ENCODE measurements at places on chromosomes 7 and 10. TPM values are rescaled to one million over a fixed set of nuclear protein-coding genes. Genes with fewer than 3 reads are reported as not detected.

- H3K4me3 ChIP-seq = no peak overlapping the region
- peaks cover 54% of the 10 kb centered on the region for H3K4me1 ChIP-seq
- H3K27me3 ChIP-seq = no peaks in the 10 kb centered on the region
Measured at GRCh38 chr10:35355971-35356724, 19.8 kb downstream of the CCNY start.

- H3K27me3 ChIP-seq = no peaks in the 10 kb centered on the region
- no peak overlapping the region for H3K27ac ChIP-seq
- no peak overlapping the region for H3K4me3 ChIP-seq
- H3K4me1 ChIP-seq = no peaks in the 10 kb centered on the region
- DNase-seq = no peak
Measured at GRCh38 chr7:41190581-41190980, 512.3 kb downstream of the INHBA start.

DNA sequence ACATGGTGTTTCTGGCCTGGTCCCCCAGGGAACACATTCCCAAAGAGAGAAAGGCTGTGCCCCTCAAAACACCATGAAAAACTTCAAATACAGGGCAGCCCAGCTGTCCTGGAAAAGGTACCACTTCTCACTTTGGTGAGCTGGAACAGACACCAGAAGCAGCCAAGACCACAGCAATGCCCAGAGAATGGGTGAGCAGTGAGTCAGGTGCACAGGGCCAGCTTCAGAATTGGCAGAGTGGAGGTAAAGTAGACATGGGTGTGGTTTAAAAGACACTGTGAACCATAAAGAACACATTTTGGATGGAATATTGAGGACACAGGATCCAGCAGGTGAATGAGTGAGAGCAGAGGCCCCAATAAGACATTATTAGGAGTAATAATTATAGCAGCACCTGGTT, 51.3 kb downstream of the FAM13C start:
- no peak for DNase-seq
- peaks cover 5% of the 10 kb centered on the region for H3K4me1 ChIP-seq
- H3K27me3 ChIP-seq = no peaks in the 10 kb centered on the region
- H3K4me3 ChIP-seq = no peak overlapping the region
- H3K36me3 ChIP-seq = no peaks in the 10 kb centered on the region

DNA sequence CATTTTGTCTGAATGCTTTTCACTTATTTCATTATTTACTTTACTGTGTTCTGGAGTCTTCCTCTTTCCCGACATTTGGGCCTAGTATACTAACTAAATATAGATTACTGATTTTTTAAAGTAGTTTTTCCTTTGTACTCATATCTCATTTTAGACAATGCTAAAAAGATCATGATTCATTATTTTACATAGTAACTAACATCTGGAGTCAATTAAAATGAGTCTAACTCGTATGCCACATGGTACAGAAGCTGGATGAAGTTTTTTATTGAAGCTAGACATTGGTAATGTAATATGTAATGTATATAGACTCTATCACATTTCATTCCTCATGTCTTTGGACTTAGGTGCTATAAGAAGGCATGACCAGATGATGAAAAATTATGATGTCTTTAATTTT, 156.3 kb upstream of the HGF start:
- H3K36me3 ChIP-seq = no peaks in the 10 kb centered on the region
- no peak for DNase-seq
- H3K27ac ChIP-seq = no peak overlapping the region
- H3K4me3 ChIP-seq = no peak overlapping the region
- no peaks in the 10 kb centered on the region for H3K27me3 ChIP-seq

GRCh38 chr10:1611936-1612550, 125.3 kb downstream of the ADARB2 start:
- no peak overlapping the region for H3K4me3 ChIP-seq
- H3K36me3 ChIP-seq = no peaks in the 10 kb centered on the region
- H3K4me1 ChIP-seq = no peaks in the 10 kb centered on the region
- H3K27ac ChIP-seq = no peak overlapping the region

STAG3 gene
- 4.1 TPM for total RNA-seq

HGF gene
- total RNA-seq = 17.2 TPM

IL6 gene
- 8.2 TPM for total RNA-seq

NFE2L3 gene
- 4.8 TPM for total RNA-seq
